ENCODE measurements at places on chromosomes 4 and X.

DNA sequence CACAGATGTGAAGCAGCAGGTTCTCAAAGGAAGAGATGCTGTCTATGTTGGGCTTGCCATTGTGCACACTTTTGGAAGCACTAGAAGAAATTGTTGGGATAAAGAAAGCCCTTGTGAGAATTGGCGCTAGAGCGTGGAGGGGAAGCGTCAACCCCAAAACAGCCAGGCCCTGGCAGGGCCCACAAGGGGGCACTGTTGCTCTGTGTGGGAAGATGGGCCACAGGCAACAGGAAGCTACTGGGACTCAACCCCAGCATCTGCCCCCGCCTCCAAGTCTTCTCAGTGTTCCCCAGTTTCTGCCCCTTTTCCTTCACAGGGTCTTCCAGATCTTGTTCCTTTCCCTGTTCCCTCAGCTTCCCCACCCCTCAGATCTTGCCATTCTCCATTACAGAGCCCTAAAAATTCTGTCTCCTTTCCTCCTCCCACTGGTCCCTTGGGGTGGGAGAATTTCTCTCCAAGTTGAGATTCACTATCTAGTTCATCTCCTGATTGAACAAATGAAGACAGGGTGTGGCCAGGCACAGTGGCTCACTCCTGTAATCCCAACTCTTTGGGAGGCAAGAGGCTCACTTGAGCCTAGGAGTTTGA is 85.5 kb downstream of the STARD8 start:
- no peak for DNase-seq

DNA sequence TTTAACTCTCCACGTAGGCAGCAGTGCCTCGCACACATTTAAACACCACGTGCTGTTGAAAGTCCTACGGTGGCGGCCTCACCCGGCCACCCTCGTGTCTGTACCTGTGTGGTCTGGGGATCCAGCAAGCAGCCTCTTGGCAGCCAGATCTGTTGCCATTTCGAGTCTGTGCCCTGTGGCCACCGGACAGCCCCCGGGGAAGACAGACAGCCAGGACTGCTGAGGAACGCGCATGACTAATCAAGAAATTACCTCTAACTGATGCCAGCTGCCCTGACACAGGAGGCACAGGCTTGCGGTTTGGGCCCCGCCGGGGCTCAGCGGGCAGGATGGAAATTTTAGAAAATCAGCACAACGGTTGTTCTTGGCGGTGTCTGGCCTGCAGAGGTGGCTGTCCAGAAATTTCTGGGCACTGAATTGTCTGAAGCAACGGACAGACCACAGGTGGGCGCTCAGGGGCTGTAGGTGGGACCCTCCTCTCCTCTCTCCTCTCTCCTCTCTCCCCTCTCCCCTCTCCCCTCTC is 15.6 kb upstream of the ASMTL start:
- no peak for DNase-seq

DNA sequence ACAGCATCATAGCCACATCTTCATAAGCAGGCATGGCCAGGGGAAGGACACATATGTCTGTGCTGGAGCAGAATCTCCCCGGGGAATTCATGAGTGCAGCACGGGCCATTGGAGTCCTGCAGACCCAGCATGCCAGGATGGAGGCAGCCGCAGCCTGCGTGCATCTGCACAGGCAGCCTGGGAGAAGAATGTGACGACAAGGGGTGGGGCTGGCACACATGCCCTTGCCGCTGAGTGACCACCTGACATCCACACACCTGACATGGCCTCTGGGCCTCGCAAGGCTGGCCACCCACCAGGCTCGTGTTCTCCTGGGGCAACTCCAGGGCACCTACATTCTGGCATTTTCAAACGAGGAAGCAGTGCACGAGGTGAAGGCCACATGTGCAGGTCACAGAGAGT is 66.2 kb upstream of the AFAP1 start:
- DNase-seq: no peak

DNA sequence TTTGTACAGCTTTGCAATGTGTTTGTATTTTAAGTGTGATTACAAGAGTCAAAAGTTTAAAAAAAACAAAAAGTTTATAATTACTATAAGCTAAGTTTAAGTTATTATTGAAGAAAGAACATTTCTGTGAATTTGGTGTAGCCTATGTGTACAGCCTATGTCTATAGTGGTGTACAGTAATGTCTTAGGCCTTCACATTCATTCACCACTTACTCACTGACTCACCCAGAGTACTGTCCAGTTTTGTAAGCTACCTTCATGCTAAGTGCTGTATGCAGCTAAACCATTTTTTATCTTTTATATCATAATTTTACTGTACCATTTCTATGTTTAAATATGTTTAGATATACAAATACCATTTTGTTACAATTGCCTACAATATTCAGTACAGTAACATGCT is 182.3 kb downstream of the RPA4 start:
- no peak for DNase-seq

- no peak for DNase-seq
These were observed 19.8 kb upstream of the LGI2 start for GRCh38 chr4:25050370-25051078.

- no peak for DNase-seq
These were observed 414.4 kb downstream of the SMARCA1 start for GRCh38 chrX:129108936-129109335.

DNA sequence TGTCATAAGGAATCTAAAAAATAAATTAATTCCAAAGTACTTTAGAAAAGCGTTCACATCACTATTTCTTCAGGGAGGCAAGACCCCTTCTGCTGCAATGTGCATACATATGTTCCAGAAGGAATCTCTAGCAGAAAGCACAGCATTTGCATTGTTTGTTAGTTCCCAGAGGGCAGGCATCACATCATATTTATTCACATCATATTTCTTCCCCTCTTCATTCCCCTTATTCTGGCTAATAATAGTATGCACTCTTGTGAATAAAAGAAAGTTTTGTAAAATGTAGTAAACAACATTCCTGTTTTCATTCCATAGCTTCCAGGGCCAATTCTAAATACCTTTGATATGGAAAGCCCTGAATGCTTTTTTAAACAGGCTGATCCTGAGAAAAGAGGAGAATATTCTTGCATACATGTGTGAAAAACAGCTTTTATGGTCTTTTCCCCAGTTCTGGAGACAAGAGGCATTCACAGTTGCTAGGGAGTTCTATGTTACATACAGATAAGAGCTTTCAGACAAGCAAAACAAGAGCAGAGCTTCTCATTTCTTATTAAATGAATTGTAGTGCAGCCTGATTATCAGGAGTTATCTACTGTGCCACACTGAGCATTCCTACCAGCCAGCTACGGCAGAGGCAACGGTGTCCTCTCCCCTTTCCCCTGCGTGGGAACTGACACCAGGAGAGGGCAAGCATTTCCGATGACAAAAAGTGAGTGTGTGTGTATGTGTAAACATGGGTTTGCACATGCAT is 15.2 kb downstream of the GATB start:
- DNase-seq: no peak

DNA sequence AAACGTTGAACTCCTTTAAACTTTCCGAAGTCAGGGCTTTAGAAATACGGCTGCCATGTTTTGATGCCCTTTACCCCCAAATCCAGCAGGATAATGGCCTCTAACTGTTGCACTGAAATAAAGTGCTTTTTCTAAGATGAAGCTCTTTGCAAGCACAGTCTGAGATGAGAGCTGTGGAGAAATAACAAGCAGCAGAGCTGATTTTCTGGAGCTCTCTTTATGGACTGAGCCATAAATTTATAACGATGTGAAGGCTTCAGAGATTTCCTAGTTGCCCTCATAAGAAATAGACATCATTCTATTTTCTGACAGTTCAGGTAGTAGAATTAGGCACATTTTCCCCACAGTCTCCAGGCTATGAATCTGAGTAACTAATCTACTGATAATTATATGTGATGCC is 567.3 kb downstream of the PDHA2 start:
- DNase-seq: no peak

DNA sequence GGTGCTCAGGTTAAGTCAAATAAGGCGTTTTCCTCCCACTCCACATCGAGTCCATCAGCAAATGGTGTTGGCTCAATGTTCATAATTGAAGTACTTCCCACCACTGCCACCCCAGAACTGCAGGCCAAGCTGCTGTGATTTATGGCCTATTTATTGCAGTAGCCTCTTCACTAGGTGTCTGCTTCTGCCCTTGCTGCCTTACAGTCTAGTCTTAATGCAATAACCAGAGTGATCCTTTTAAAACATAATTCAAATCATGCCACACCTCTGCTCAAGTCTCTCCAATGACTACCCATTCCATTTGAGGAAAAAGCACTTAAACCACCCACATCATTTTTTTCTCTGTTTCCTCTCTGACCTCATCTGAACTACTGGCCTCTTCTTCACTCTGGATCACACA is 220.3 kb downstream of the KCNIP4 start:
- DNase-seq: no peak

- no peak for DNase-seq
These were observed 195.1 kb downstream of the MAGEB5 start for GRCh38 chrX:26411045-26411444.

- DNase-seq: peak; percentile 25
These were observed 180.6 kb upstream of the NUDT6 start for GRCh38 chr4:123102897-123103471.
